ENCODE measurements at places on chromosomes 11 and 22.

GRCh38 chr11:34366522-34366921, 8.7 kb upstream of the ABTB2 start:
- DNase-seq = peak; percentile 8

DNA sequence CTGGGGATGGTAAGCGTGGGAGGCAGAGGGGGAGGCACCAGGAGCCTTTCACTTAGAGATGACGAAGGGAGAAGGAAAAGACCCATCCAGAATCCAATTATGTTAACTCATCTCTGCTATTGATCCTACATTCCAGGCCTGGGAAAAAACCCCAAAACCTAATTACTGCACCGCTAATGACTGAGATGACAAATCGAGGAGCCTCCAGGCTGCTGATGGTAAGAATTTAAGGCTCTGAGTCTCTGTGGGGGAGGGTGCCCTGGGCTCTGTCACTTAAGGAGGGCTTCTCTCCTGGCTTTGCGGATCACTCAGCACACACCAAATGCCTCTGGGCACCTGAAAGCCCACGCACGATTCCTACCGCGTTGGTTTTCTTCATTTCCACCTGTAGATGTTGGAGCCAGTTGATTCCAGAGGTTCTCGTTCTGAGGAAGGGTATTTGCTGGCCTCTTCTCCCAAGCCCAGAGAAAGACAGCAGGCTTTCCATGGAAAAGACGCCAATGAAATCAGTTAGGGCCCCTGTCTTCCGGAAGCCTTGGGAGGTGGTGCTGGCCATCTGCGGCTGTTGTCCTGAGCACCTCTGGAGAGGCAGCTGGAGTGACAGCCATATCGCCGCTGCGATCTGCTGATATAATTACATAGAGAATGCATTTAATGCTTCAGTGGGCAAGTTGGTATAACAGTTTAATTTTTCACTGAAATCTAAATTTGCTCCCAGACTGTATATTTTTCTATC, 751.2 kb downstream of the BRD1 start:
- no peak for DNase-seq

DNA sequence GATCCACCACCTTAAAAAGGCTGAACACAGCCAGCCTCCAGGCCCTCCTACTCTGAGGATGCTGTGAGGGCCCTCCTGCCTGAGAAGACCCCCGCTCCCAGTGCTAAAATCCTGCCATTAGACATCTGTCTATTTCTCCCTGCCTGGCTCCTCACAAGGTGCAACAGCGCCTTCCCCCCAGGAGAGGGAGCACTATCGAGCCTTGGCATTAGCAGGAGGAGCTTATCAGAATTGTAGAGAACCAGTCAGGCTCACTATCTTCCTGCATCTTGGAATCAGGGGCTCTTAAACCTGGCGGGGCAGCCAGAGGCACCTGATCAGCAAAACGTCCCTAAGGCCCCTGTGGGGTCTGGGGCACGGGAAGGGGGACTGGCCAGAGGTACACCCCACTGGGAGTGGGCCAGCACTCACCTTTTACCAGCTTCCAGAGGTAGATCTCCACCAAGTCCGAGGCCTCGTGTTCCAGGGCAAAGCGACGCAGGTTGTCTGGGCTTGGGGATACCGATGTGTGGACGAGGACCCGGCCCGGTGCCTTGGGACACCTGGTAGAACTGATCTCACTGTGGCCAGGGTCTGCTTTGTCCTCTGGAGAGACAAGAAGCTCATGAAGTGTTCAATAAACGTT, 28.7 kb downstream of the CHRDL2 start:
- peak; percentile 63 for DNase-seq

DNA sequence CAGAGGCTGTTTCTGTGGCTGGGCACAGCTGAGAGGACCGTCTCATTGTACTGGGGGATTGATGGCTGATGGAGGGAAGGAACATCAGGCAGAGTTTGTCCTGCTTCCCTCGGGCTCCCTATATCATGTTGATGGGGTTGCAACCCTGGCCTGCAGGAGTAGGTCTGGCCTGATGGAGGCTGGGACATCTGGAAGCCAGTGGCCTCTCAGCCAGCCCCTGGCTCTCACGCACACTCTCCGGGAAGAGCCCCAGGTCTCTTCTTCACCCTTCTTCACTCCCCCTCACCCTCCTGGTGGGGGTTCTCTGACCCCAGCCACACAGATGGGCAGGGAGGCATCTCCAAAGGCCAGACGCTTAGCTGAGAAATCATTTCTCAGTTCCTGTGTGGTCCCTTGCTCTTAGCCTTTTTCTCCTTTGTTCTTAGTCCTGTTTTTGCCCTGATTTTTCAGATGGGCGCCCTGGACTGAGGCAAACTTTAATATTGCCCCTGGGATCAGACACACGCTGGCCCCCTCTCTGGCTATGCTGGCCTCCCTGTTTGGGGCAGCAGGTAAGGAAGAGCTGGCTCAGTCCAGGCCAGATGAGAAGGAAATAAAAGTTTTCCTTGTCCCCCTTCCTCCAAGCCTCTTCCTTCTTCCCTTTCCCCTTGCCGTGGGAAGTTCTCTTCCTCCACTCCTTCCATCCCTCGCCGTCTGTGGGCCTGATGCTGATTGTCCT, 13.9 kb upstream of the ANO1 start:
- no peak for DNase-seq

DNA sequence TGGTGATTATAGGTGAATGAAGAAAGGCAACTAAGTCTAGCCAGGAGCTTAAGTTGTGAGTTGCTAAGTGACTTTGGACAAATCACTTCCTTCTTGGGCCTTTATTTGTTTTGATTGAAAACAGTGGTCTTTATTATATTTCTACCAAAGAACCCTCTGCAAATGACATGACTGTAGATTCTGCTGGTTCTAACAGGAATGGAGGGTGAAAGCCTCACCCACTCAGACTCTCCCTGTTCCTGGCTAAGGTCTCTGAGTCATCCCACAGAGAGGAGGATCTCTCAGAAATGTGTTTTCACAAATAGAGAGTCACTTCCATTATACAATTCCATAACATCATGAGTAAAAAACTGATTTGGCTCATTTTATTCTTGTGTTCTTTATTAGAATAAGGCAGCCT, 583.9 kb upstream of the LRRC4C start:
- no peak for DNase-seq

DNA sequence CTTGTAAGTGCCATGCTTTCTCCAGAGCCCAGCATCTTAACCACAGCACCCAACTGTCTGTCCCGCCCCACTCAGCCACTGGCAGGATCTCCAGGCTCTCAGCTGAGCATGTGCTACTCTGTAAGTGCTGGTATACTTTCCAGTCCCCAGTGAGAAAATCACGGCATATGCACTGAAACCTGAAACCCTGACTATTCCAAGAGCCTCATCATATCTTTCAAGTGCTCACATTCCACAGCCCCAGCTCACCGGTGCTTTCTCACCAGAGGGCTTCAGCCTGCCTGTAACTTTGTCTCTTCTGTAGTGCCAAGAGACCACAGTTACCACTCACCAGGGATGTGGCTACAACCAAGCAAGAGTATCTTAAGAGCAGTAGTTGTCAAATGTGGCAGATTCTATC, 24.4 kb upstream of the PAMR1 start:
- no peak for DNase-seq

DNA sequence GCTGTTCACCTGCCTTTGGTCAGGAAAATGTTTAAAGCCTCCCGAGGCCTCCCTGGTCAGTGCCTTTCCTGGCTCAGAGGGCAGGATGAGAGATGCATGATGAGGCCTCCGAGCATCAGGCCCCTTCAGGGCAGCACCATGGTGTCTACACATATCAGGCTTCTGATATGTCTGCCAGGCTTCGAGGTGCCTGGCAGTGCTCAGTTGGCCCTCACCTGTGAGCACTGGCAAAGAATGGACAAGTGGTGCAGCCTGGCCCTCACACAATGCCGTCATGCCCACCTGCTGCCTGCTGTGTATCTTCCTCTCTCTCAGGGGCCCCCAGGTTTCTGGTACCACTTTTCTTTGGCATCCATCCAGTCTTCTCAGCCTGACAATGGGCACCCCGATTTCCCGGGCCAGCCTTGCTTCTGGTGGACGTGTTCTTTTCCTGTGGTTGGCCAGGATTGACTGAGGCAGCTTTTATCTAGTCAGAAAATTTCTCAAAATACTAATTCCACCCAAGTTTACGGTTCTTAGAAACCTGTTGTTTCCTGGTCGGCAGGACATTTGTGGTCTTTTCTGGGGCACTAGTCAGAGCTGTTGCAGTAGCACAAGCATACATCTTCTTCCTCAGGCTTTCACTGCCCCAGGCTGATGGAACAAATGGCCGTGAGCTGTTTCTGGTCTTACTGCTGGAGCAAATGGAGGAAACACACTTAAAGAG, 76.8 kb upstream of the SUSD2 start:
- DNase-seq = peak; percentile 10

DNA sequence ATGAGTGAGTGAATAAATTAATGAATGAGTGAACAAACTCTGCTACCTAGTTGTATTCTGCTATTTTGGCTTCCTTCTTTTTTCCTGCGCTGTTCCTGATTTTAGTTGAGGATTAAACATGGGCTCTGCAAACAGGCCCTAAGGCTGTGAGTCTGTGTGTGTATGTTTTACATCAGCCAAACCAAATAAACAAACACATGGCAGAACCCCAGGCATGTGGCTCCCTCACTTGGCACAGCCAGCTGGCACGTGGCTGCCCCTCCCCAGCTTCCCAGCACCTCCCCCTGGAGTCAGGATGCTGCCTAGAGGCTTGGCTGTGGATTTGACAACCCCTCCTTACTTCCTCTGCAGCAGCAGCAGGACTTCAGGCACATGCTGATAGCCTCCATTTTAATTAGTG, 593.2 kb downstream of the INSC start:
- no peak for DNase-seq

DNA sequence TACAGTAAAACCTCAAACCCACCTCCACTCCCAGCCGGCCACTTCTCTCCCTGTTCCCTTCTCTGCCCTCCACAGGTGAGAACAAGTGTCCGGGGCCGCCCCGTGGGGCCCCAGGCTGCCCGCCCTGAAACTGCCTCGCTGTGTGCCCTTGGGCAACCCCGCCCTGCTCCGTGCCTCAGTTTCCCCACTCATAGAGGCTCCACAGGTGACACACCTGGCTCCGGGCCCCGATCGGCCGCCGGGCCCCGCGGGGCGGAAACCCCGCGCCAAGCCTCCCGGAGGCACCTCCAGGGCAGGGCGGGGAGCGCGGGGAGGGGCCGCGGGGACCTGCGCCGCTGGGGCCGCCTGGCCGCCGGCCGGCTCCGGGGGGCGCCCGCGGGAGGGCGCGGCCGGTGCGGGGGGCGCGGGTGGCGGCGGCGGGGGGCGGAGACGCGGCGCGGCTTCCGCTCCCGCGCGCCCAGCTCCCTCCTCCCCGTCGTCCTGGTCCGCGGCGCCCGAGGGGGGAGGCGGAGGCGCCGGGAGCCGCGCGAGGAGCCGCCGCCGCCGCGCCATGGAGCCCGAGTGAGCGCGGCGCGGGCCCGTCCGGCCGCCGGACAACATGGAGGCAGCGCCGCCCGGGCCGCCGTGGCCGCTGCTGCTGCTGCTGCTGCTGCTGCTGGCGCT, at the start of gene LRP5:
TSS of gene LRP5 (plus strand) at position 475 of the 663 bp plus-strand sequence. CDS start at position 599, 124 bp downstream.
- DNase-seq = no peak

DNA sequence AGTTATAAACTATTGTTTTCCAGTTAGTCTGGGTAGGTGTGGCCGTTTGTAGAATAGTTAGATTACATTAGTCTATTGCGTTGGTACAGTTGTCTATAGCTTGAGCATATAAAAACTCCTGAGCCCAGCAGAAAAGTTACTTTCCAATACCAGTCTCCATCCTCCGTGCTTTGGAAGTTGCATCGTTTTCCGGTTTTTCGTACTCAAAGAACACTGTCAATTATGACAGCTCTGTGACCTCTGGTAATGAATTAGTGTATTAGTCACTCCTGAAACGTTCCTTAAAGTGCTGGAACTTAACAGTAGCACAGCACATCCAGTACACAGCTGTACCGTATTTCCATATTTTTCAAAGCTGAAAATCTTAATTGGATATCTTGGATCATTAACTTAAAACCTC, 808 bp upstream of the MSANTD2 start:
- DNase-seq = no peak

Data from activated CD4-positive, alpha-beta T cell treated with anti-CD3 and anti-CD28 coated beads, Interleukin-2, amount 50 U/mL, for 48 hours (primary cell).